ENCODE measurements at places on chromosomes 16 and 17.

DNA sequence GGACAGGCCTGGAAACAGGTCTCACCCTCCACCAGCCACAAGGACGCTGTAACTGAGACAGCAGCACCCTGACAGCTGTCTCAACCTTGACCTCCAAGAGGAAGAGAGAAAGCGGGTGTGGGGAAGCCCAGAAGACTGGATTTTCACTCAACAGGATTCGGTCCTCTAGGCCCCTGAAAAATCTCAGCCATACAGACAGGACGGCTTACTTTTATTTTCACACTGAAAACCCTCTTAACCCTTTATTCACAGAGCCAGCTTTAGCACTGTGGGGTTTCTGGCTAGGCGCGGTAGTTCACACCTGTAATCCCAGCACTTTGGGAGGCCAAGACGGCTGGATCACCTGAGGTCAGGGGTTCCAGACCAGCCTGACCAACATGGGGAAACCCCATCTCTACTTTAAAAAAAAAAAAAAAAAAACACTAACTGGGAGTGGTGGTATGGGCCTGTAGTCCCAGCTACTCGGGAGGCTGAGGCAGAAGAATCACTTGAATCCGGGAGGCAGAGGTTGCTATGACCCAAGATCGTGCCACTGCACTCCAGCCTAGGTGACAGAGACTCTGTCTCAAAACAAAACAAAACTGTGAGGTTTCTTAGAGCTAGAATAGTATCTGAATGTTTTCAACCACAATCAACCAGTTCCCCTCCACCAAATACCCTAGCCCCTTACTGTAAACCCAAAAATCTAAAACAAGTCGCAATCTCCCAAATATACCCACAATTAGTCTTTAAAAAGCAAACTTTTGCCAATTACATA, 5.3 kb downstream of the ANKRD11 start:
- DNase-seq: no peak

DNA sequence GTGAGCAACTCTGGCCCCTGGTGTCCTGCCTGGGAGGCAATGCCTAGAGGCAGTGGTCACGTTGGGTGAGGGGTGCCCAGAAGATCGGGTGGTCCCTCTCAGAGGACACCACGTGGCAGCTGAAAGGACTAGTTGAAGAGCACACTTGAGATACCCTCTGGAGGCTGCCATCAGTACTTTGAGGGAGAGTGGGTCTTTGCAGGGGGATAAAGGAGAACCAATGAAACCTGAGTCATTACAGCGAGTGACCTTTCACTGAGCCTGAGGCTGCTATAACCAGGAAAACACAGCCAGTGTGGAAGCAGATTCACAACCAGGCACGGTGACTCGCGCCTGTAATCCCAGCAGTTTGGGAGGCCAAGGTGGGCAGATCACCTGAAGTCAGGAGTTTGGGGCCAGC, 18.9 kb downstream of the CA4 start:
- DNase-seq: no peak

- DNase-seq: no peak
These were observed 44.4 kb downstream of the EEF2K start for GRCh38 chr16:22250522-22250921.

DNA sequence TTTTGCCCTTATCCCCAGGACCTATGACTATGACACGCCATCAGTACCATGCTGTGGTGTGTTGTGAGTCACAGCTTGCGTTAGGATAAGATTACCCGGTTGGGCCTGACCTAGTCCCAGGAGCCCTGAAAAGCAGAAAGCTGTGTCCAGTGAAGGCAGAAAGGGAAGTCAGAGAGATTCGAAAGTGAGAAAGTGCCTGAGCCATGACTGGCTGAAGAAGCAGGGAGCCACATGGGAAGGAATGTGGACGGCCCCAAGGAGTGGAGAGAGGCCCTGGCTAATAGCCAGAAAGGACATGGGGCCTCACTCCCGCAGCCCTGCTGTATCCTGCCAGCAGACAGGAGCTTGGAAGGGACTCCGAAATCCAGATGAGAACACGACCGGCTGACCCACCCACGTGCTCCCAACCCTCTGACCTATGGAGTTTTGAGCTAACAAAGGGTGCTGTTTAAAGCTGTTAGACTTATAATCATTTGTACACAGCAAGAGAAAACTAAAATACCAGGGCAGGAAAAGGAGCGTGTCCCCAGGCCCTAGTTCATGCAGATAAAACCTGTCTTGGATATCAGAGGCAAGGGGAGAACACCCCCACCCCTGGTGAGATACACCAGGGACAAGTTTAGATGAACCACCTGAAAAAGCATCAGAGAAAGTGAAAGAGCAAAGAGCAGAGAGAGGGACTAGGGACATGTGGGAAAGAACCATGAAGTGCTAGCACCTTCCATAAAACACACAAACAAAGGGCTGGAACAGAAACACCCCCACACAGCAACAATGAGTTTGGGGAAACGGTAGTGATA, 115.3 kb downstream of the SLC39A11 start:
- no peak for DNase-seq

DNA sequence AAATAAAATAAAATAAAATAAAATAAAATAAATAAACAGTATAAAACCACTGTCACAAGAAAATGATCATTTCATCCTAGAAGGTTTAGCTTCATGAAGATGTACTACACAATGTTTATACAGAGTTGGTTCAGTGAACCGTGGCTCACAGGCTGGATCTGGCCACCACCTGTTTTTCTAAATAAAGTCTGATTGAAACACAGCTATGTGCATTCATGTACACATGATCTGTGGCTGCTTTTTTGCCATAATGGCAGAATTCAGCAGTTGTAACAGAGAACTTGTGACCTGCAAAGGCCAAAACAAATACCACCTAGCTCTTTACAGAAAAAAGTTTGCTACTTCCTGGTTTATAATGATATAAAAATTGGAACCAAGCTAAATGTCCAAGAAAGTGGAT, 12.6 kb upstream of the RPRML start:
- DNase-seq: no peak

- DNase-seq: no peak
These were observed 10.9 kb upstream of the ZFHX3 start for GRCh38 chr16:73058616-73059409.

GRCh38 chr16:1619976-1620375, 7.8 kb downstream of the CRAMP1 start:
- no peak for DNase-seq

- peak; percentile 39 for DNase-seq
These were observed 15.0 kb upstream of the CPD start for GRCh38 chr17:30363715-30364202.

DNA sequence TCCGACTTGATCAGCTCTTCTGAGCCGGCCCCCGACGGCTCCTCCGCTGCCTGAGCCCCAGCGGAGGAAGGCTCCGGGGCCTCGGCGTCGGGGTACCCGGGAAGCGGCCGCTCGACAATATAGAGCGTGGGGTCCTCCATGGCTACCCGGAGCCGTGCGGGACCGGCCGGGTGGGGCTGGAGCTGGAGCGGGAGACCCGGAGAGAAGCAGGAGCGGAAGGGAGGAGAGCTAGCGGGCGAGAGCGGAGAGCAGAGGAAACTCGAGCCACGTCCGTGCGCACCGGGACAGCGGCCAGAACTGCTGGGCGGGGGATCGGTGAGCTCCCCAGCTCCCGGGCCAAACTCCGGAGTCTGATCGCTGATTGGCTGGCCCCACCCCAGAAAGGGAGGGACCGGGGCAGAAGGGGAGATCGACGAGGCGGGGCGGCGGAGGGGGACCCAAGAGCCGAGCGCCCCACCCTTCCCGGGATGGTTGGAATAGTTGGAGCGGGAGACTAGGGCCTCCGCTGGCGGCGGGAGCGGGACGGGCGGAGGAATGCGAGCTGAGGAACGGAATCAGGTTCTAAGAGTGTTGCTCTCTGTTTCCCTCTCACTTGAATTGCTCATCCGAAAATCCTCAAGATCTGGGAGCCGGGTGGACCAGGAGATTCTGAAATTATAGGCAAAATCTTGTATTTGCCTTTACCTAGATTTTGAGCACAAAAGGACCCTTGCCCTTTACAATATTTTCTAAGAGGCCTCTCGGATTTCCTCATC, at the start of gene CAVIN1:
Gene CAVIN1, minus strand, starts transcription at position 299 of the 755 bp plus-strand sequence. Its CDS starts 159 bp downstream, at position 140.
- no peak for DNase-seq

DNA sequence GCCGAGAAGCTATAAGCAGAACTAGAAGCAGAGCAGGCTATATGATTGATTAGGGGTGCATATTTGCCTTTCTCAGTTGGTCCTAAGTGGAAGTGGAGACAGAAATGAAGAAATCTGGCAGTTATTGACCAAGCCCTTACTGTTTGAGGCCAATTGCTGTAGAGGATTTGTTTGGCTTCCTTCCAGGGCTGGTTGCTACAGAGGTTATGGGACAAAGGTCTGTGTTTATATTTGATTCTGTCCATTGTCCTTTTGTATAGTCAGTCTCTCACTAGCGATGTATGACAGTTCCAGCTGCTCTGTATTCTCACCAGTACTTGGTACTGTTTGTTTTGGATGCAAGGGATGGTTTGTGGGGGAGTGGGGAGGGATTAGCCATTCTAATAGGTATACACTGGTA, 7.3 kb upstream of the ALOX15 start:
- DNase-seq: no peak

DNA sequence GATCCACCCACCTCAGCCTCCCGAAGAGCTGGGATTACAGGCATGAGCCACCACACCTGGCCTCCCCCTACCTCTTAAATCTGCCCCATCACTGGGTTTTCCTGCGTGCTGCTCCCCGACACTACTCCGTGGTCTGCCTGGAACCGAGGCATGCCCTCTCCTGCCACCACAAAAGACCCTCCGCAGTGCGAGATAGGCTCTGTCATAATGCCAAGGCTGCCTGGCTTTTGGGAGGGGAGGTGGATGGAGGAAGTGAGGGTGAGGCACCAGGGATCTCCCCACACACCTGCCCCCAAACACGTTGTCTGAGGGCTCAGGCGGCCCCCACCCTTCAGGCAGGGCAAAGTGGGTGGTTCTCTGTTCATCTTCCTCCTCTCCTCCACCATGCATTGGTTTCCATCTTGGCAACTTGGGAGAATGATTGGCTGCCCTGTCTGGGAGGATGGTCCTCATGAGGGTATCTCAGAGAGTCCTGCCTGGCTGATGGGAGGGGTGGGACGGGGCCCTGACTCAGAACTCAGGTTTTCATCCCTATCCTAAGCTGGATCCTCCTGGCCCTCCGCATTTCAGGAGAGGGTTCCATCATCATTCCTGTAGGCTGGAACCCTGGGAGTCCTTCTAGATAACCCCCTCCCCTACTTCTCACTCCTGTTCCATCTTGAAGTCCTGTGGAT, 23.2 kb downstream of the IGFBP4 start:
- DNase-seq: no peak

GRCh38 chr16:69313469-69313868, 2.3 kb downstream of the VPS4A start:
- DNase-seq: no peak

DNA sequence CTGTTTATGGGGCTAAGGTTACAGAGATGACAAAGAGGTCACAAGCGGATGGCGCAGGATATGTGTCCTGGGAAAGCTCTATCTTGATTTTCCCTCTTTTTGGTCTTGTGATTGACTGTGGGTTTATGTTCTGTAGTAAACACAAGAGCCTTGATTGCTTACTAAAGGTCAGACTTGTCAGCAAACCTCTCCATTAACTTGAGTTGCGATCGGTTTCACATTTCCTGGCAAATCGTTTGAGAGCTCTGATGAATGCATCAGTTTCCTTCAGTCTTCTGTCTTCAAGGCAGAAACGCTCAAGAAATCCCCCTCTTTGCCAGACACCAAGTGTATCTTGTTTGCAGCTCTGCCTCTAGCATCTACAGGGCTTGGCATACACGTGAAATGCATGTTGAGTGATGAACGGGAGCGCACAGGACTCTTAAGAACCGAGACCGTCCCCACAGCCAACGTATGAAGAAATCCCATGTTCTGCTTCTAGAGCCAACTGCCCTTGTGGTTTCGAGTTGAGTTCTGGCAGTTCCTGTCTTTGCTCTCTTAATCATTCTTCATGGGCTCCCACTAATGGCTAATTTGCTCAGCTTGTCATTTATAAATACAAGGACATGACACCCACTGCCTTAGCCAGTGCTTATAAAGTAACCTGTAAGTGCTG, 143.3 kb downstream of the PITPNC1 start:
- no peak for DNase-seq

DNA sequence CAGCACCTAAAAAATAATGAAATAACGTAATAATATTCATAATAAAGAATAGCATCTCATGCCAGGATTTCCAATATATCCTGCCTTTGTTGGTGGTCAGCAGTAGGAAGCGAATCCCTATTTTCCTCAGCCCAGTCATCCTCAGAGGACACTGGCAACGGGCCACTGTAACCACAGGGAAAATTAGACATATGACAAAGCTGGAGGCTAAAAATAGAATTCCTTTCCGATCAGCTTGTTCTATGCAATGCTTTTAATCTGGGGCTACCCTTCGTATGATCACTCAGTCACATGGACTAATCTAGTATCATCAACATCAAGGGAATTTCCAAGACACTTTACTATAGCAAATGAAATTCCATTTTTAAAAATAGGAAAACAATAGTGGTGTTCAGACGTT, 246.9 kb upstream of the KCNJ16 start:
- DNase-seq: no peak

DNA sequence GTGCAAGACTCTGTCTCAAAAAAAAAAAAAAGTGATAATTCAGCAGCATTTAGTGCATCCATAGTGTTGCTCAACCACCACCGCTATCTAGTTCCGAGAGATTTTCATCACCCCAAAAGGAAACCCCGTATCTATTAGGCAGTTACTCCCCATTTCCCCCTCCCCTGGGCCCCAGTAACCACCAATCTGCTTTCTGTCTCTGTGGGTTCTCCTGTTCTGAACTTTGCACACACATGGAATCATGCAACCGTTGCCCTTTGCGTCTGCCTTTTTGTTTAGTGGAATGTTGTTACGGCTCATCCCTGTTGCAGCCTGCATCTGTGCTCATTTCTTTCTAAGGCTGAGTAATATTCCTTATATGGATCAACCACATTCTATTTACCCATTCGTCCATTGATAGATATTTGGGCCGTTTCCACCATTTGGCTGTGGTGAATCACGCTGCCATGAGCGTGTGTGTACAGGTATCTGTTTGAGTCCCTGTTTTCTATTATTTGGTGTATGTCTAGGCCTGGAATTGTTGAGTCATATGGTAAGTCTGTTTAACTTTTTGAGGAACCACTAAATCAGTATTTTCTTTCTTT, 8.7 kb upstream of the SYNGR2 start:
- DNase-seq: no peak

- no peak for DNase-seq
These were observed 8.7 kb upstream of the ZNF594 start for GRCh38 chr17:5200360-5200759.

GRCh38 chr17:10318535-10318934, 54.3 kb downstream of the MYH13 start:
- DNase-seq: no peak

DNA sequence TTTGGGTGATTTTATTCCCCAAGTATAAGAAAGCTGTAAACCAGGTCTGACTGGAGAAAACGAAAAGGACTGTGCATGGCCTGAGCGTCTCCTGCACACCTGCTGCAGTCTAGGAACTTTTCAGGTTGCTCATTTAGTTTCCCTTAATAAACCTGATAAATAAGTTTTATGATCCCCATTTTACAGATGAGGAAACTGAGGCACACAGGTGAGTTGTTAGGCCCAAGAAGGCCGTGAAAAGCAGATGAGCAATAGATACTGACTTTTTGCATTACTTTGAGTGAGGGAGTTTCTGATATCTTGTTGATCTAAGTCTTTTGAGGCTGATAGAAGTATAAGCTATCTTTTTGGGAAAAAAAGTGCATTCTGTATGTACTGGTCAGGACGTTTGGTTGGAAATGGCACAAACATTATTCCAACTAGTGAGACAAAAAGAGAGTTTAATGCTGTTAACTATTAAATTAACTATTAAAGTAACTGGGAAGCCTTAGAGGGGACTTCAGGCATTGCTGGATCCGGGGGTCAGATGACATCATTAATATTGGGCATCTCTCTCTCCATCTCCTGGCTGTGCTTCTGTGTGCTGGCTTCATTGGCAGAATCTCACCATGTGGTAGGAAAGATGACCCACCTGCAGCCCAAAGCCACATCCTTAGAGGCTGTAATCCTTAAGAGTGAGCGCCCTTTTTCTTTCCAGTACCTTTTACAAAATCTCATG, 163.4 kb downstream of the CMIP start:
- no peak for DNase-seq

Measured in stimulated activated CD4-positive, alpha-beta T cell treated with anti-CD3 and anti-CD28 coated beads, Interleukin-1b, Interleukin-23, amount 100 ng/mL, for 1 hour (primary cell).